ENCODE measurements at places on chromosomes 5 and 9. TPM values are rescaled to one million over a fixed set of nuclear protein-coding genes. Genes with fewer than 3 reads are reported as not detected.

DNA sequence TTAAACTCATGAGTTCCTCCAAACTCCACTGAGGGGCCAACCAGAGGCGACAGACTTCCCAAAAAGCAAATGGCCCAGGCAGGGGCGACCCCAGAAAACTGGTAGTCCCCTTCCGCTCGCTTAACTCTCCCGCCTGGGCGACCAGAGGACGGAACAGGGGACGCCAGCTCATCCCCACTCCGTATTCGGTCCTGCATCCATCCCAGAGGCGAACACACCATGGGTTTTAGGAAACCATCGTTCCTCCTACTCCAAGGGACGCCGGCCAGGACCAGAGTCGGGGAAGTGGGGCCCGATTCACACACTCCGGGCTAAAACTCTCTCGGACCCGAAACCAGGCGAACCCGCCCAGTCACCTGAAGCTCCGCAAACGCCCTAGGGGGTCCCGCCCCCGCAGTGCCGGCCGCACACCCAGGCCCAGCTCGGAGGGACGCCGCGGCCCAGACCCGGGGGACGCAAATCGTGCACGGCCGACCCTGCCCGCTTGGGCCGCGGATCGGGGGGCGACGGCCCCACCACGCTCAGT is 478 bp downstream of the TEX10 start:
- peaks cover 16% of the 10 kb centered on the region for H3K36me3 ChIP-seq
- peak overlapping the region; percentile 93 for H3K27ac ChIP-seq
- peak; percentile 21 for DNase-seq

- DNase-seq = no peak
- H3K36me3 ChIP-seq = no peaks in the 10 kb centered on the region
- no peak overlapping the region for H3K4me3 ChIP-seq
Measured at GRCh38 chr9:70055406-70056210, 12.0 kb downstream of the MAMDC2 start.

DNA sequence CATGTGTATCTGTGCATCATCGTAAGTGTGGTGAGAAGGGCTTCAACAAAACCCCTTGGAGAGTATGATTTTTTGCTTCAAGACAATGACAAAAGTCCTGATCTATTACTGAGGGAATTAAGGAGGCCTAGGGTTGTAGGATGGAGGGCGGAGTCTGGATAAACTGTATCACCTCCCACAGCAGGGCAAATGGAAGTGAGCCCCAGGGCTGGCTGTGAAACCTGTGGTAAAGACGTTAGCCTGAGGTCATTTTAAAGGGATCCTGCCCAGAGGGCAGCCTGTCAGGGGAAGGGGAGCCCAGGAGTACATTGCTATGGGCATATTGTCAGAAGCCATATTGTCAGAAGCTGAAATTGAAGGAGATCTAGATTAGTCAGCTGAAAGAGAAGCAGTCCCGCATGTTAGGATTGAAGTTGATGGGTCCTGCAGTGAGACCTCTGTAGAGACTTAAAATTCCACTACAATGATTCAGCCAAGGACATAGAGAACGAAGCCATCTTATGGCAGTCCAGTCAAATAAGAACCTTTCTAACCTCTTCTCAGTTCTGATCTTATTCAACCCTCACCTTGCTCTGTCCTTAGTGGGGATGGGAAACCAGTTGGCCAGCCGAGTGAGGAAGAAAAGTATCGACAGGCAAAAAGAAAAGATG is 26.9 kb downstream of the ADGRV1 start:
- peaks cover 6% of the 10 kb centered on the region for H3K36me3 ChIP-seq
- peaks cover 9% of the 10 kb centered on the region for H3K4me1 ChIP-seq
- H3K27me3 ChIP-seq = no peaks in the 10 kb centered on the region
- no peak overlapping the region for H3K27ac ChIP-seq
- no peak for DNase-seq
- H3K4me3 ChIP-seq = no peak overlapping the region

DNA sequence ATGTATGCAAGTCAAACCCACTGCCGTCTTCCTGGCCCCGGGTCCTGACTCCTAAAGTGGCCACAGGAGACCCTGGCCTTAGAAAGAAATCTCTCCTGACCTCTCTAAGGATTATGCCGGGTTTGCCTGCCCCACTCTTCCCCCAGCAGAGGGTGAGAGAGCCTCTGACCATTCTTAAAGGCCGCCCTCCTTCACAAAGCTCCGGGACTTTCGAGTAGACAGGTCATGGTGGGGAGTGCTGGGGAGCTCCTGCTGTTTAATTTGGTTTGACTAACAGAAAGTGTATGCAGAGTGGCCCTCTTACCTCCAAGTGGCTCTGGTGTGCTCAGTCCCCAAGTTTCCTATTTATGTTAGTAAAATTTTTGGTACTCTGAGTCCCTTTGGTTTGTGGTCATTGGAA is 111.8 kb downstream of the LRRC70 start:
- no peak overlapping the region for H3K27ac ChIP-seq
- peaks cover 3% of the 10 kb centered on the region for H3K4me1 ChIP-seq
- DNase-seq = no peak
- H3K36me3 ChIP-seq = no peaks in the 10 kb centered on the region
- no peak overlapping the region for H3K4me3 ChIP-seq
- no peaks in the 10 kb centered on the region for H3K27me3 ChIP-seq

The DIRAS2 gene
- total RNA-seq = not detected

Data from endothelial cell (in vitro differentiated cells).